ENCODE measurements at places on chromosomes 13 and 19.

DNA sequence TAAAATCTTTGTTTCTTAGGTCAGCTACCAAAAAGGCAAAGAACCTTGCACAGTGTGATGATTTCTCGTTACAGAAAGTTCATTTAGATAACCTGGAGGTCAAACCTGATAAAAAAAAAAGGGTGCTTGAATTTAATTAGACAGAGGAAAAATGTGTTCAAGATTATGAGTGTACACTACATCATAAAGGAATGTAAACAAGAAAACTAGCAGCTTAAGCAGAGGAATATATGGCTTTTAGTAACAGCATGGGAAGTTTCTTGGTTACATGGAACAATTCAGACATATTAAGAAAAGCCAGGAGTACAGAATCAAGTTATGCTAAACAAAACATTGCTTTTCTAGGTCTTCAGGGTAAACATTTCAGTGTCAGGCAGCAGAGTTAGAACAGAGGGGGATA lies 32.9 kb downstream of the ING1 start:
- DNase-seq: no peak

DNA sequence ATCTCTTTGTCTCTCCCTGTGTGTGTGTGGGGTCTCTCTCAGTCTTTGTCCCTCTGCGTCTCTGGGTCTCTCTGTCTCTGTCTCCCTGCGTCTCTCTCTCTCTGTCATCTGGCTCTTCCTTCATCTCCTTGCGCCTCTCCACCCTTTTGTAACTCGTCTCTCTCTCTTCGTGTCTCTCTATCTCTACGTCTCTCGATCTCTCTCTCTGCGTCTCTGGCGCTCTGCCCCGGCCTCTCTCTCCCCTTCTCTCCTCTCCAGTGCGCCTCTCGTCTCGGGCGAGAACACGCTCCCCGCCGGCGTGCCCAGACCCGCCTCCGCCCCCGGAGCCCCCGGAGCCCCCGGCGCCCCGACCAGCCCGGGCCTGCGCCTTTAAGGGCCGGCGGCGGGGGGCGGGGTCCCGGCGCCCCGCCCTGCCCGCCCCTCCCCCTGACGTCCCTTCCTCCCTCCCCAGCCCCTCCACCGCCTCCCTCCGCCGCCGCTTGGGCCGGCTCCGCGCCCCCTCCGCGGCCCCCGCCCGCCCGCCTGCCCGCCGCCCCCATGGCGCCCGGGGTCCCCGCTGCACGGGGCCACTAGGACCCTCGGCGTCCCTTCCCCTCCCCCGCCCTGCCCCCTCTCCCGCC lies at the start of gene MARK4:
Gene MARK4 (plus strand): TSS at position 440 of the 620 bp plus-strand sequence. CDS start 318 bp downstream, outside the sequence.
- peak; percentile 73 for DNase-seq

GRCh38 chr19:47093254-47093653 lies 20.3 kb downstream of the ZC3H4 start:
- DNase-seq: no peak

GRCh38 chr13:75804605-75805004 lies 168.5 kb downstream of the LMO7 start:
- DNase-seq: no peak

DNA sequence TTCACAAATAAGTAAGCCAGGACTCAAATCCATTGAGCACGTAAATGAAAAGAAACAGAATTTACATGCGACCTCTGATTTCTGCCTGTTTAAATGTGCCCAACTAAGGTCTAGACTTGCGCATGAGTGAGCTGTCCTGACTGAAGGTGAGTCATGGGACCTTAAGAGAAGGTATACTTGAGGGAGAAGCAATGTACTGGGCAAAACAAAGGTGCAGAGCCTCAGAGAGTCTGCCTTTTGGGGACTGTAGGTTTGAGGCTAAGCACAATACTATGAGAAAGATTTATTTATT lies 45.8 kb downstream of the UFM1 start:
- DNase-seq: no peak

GRCh38 chr13:73698859-73699258 lies 435.3 kb downstream of the KLF12 start:
- DNase-seq: no peak

GRCh38 chr13:80217614-80218456 lies 123.1 kb downstream of the SPRY2 start:
- DNase-seq: no peak

- DNase-seq: no peak
Measured at GRCh38 chr13:51276636-51277035, 54.4 kb downstream of the FAM124A start.

GRCh38 chr19:38412961-38413360 lies 10.1 kb downstream of the FAM98C start:
- DNase-seq: no peak

DNA sequence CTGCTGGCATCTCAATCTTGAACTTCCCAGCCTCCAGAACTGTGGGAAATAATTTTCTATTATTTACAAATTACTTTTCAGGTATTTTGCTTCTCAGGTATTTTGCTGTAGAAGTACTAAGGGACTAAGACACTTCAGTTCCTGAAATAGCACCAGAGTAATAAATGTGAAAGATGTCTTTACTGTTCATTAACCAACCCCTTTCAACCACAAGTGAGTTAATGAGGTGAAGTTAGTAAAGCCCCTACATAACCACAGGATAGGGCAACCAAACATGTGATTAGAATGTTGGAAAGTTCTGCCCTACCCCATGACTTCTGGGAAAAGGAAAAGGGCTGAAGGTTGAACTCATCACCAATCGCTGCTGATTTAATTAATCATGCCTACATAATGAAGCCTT lies 2.7 kb upstream of the ZNF345 start:
- no peak for DNase-seq

DNA sequence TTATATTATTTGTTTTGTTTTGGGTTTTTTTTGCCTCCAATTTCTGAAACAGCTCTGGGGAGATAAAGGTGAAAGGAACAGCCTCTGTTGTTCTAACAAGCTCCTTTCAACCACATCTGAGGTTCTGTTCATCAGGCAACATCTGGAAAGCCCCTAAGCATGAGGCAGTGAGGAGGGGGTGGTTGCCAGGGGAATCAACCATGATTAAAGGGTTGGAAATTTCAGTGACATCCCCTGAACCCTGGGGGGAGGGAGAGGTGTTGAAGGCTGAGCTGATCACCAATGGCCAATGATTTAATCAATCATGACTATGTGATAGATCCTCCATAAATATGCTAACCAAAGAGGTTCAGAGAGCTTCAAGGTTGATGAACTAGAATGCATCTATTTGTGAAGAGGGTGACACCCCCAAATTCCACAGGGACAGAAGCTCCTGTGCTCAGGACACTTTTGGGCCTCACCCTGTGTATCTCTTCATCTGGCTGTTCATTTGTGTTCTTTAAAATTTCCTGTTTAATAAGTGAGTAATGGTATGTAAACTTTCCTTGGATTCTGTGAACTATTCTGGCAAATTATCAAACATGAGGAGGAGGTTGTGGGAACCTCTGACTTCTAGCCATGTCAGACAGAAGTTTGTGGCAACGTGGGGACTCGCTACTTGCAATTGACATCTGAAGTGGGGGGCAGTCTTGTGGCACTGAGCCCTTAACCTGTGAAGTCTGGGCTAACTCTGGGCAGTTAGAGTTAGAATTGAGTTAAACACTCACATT lies 221.3 kb downstream of the NHLRC3 start:
- no peak for DNase-seq

DNA sequence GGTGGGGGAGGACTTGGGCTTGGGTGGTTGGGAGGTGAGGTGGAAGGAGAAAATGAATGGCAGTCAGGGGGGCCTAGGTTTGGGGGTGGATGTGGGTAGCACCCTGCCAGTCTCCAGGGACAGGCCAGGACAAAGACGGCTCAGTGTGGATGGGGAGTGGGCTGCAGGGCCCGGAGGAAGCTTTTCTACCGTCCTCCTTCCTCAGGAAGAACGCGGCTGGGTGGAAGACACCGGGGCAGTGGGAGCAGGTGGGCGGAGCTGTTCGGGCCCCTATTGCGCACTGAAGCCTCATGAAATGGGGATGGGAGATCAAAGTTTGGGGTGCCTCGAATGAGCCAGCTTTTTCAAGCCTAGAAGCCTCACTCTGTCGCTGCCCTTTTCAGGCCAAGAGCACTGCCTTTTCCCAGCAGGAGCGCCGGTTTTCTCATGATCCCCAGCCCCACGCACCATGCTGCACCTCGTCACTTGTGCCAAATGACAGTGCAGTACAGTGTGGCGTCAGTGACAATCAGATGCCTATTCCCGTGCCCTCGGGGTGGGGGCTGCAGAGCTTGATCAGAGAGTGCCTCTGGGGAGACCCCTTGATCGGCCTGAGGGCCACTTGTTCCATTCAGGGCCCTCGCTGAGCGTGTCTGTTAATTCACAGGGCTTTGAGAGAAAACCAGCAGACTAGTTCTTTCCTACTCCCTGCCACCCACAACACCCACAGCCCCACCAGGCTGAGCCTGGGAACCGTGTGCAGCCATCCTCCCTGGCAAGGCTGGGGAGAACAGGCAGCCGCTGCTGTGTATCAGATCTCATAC lies 1.5 kb downstream of the CALM3 start:
- peak; percentile 57 for DNase-seq

GRCh38 chr13:74555651-74556420 lies 421.6 kb upstream of the KLF12 start:
- no peak for DNase-seq

- no peak for DNase-seq
Measured at GRCh38 chr13:60837806-60838205, 440.8 kb downstream of the TDRD3 start.

GRCh38 chr13:29817604-29818378 lies 32.6 kb downstream of the UBL3 start:
- no peak for DNase-seq

- no peak for DNase-seq
Measured at GRCh38 chr13:104816726-104817125, 1718.7 kb downstream of the EFNB2 start.

DNA sequence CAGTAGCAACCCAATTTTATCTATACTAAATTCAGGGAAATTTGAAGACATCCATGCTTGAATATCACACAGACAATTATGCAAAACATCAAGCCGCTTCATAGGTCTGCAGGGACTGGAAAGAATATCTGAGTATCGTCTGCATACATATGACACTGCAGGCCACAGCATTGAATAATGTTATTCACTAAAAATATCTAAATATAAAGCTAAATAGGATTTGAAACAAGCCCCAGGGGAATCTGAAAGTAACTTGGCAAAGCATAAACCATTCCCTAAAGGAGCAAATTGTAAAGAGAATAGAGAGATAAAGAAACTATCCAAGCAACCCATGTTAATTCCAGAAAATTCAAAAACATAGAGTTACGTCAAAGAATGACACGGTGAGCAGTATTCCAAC lies 1251.0 kb downstream of the PCDH17 start:
- DNase-seq: no peak

- DNase-seq: no peak
Measured at GRCh38 chr19:22832031-22832762, at the start of gene ZNF723. Gene ZNF723 (plus strand): TSS chr19:22832291. CDS start chr19:22832380, 89 bp downstream.

DNA sequence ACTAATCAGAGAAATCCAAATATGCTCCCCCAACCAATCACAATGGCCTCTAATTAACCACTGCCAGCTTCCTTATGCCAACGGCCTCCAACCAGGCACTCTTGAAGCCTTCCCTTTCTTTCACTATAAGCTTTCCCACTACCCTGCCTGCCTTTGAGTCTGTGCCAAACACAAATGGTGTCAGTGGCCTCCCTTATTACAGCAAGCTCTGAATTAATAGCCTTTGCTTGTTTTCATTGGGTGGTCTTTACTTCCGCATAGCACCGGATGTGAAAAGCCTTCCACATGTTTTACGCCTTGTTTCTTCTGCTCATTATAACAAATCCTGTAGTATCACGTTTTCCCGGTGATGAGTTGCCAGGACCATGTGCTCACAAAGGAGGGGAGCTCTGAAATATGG lies 1.4 kb upstream of the EDDM13 start:
- no peak for DNase-seq

DNA sequence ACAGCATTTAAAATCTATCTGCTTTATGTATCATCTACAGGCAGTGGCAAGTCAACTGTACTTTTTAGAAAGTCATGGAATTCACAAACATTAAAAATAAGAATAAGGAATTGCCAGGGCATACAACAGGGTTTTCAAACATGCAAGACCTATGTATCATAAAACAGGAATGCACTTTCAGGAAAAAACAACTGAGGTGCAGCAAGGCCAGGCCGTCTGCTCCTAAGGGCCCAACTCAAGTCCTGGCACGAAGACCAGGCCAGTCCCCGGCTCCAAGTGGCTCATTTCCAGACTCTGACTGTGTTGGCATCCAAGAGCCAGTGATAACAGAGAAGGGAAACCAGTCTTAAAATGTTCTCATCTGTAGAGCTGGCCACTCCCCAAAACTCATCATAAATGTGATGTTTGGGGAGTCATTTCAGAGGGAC lies 7.1 kb downstream of the RFX2 start:
- no peak for DNase-seq

DNA sequence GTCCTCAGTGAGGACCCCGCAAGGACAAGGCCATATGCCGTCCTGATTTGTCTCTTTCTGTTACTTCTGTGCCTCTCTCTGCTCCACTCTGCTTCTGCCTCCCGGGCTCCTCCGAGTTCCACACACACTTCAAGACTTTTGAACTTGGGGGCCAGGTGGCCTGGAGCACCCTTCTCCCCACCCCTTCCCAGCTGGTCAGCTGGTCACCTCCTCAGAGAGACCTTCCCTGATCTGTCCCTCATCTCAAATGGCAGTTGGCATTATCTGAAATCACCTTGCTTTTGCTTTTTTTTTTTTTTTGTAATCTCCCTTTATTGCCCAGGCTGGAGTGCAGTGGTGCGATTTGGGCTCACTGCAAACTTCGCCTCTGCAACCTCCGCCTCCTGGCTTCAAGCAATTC lies 2.2 kb upstream of the S1PR5 start:
- no peak for DNase-seq

GRCh38 chr19:18379803-18380747 lies 5.9 kb upstream of the GDF15 start:
- peak; percentile 86 for DNase-seq

- no peak for DNase-seq
Measured at GRCh38 chr13:71339005-71339404, 528.0 kb downstream of the DACH1 start.

DNA sequence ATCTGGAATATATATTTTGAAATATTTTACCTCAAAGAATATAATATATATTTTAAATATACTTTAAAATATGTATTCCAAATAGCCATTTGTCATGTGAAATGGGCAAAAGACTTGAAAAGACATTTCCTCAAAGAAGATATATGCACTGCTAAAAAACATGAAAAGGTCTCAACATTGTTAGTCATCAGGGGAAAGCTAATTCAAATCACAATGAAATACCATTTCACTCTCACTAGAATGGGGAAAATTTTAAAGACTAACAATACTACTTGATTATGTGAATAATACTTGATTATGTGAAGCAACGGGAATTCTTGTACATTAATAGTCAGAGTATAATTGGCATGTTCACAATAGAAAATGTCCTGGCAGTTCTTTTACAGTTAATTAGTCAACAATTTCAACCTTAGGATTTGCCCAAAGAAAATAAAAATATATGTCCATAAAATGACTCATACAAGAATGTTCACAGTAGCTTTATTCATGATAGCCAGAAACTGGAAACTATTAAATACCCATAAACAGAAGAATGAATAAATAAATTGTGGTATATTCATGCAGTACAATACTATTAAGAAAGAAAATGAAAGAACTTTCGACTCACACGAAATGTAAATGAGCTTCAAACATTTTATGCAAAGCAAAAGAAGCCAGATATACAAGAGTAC lies 6.8 kb upstream of the KBTBD6 start:
- DNase-seq: no peak
